ENCODE measurements at places on chromosomes 16 and 17.

DNA sequence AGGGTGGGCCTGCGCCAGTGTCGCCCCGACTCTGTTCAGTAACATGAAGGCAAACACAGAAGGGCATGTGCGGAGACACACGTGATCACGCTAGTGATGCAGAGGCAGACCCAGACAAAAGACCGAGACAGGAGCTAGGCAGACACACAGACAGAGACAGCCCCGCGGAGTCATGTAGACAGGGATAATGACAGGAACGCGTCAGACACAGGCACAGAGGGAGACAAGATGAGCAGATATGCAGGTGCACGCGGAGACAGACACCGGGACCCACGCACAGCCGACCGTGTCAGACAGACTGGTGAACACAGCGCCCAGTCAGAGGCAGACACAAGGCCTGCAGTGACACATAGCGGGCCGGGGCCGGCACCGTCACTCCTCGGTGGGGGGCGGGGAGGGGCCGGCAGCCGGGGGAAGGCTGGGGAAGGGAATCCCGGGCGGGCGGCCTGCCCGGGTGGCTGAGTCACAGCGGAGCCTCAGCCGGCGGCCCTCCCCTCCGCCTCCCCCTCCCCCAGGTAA, 7.4 kb downstream of the KDM6B start:
- peak; percentile 90 for DNase-seq

DNA sequence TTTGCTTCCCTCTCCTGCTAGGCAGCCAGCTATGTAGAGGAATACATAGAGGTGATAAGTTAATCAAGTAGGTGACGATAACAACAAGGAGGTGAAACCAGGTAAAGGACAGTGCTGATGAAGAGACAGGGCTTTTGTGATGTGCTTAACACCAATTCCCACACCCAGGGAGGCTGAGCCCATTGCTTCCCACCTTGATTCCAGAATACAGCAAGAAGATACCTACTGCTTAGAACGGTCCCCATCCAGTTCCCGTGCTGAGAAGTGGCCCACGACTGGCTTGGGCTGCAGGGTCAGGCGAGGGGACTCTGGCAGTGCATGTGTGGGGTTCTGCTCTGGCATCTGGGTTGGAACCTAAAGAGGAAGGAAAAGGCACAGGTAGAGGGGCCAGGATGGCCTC, 16.1 kb upstream of the GFAP start:
- no peak for DNase-seq

DNA sequence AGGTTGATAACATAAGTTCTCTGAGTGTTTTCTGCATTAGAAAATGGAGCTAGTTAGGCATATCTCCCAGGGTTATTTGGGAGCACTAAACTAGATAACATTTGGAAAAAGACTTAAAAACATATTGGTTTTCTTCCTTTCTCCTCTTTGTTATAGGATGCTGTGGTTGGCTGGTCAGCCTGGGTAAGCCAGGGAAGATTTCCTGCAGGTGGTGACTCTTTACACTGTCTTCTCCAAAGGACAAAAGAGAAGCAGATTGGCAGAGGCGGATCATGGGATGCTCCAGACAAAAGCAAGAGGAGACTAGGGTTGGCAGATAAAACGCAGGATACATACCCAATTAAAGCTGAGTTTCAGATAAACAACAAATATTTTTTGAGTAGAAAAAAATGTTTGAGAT, 6.2 kb upstream of the CRYBA1 start:
- no peak for DNase-seq

DNA sequence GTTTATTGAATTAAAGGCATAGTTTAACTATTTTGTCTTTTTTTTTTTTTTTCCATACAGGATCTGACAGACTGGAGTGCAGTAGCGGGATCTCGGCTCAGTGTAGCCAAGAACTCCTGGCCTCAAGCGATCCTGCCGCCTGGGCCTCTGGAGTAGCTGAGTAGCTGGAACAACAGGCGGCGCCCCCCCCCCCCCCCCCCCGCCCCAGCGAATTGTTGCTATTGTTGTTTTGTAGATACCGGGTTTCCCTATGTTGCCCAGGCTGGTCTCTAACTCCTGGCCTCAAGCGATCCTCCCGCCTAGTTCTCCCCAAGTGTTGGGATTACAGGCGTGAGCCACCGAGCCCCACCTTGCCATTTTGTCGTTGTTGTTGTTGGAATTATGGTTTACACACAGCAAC, 1.3 kb upstream of the CENPV start:
- DNase-seq: no peak

- no peak for DNase-seq
Measured at GRCh38 chr16:75216127-75216526, 2.7 kb upstream of the CTRB1 start.

- no peak for DNase-seq
Measured at GRCh38 chr17:37019117-37019740, 70.5 kb downstream of the AATF start.

GRCh38 chr17:12062249-12062648, 41.6 kb downstream of the MAP2K4 start:
- no peak for DNase-seq

DNA sequence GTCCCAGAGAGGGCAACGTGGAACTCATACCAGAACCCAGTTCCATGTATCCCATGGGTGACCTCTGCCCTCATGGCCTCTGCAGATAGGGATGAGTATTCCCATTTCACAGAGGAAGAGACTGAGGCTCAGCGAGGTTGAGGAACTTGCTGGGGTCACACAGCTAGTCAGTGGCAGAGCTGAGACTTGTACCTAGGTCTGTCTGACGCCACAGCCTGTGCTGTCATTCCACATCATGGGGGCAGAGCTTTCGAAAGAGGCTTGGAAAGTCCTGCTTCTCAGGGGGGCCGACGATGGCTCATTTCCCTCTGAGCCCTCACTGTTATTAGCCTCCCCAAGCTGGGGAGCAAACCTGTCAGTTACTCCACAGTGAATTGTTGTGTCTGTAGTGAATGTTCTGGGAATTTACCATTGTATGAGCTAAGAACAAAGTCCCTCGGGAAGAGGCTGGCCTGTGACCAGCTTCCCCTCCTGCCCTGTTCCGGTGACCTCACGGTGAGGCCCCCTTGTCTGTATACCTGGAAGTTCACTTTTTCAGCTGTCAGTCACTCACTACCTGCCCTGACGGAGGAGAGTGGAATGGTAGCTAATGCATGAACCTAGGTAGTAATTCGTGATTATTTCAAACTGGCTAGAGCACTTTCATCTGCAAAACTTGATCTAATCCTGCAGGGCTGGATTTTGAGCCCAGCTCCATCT, 8.9 kb downstream of the METTL22 start:
- no peak for DNase-seq

GRCh38 chr17:63082952-63083351, 116.9 kb downstream of the TANC2 start:
- DNase-seq: no peak

GRCh38 chr17:20086416-20087076, 77.4 kb downstream of the SPECC1 start:
- no peak for DNase-seq

DNA sequence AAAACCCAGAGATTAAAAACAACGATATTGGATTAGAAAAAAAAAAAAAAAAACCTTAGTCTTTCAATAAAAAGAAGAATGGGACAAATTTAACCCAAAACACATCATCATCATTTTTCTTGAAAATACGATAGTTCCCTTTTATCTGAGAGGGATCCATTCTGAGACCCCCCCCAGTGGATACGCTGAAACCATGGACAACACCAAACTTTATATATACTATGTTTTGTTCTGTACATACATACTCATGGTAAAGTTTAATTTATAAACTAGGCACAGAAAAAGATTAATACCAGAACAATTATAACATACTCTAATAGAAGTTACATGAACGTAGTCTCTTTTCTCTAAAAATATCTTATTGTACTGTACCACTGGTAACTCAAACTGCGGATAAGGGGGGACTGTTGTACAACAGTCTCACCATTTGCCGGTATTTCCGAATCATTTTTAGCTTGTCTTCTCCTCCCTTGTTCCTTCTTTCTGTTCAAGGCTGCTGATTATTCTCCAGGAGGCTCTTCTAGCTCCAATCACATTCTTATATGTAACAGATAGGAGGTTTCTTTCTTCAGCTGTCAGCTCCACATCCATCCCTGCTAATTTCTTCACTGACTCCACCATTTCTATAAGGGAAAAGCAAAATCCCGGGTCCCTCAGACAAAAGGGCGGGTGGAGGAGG, 37.0 kb downstream of the RNF135 start:
- DNase-seq: no peak

GRCh38 chr17:2814481-2815341, 18.5 kb downstream of the RAP1GAP2 start:
- no peak for DNase-seq

GRCh38 chr17:20213449-20213848, 204.3 kb downstream of the SPECC1 start:
- no peak for DNase-seq

DNA sequence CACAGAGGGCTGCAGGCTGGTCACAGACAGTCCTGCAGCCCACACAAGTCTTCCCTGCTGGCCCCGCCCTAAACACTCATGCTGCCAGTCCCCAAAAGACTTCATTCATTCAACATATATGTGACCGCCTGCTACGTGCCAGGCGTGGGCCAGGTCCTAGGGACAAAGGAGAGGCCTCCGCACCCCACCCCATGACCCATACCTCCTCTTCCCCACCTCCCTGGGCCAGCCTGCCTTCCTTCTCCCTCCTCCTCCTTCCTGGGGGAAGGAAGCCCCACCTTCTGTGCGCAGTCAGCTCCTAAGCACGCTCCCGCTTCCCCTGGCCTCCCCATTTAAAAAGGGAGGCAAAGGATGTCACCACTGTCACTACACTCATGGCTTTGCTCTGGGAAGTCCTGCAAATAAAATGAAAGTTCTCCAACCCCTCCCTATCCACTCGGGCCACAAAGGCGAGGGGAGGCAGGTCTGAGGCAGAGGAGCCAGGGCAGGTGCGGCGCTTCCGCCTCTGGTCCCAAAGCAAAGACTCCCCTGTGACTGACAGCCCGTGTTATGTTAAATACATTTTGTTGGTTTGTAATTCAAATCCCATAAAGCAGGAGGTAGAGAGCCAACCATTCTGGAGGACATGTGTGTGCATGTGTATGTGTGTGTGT, 9.0 kb downstream of the DNAAF8 start:
- DNase-seq: no peak

DNA sequence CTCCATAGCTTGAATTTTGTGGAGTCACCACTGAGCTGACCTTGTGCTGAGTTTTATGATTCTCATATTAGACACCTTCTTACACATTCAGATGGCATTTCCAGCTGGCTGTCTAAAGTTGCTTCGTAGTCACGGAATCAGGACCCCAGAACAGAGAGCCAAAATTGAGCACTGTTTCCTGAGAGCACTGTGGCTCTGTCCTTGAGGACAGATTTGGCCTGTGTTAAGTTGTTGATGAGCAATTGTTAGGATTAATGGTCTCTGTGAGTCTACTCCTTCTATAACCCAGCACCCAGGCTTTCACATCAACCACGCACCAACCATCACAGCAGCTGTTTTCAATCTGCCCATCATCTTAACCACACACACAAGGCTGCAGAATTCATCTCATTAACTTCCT, 277.5 kb upstream of the HSBP1 start:
- DNase-seq: no peak

DNA sequence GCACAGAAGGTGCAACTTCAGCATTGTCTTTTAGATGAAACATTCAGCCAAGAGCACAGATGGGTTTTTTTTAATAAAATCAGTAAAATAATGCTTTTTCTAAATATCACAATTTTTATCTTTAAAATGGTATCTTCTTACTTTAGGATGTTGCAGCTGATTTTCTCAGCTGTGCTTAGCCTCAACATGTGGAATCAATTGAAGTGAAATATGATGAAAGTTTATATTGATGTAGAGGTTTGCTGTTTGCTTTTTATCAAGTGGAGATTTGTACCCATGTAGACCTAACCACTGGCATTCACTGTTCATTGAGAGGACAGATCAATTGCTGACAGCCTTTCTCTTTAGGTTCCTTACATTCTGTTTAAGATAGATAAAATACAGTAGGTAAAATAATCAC, 107.8 kb downstream of the CYB561 start:
- DNase-seq: no peak

- no peak for DNase-seq
Measured at GRCh38 chr17:40522250-40522960, 21.0 kb upstream of the TNS4 start.

GRCh38 chr16:7405166-7405565, 72.5 kb downstream of the RBFOX1 start:
- peak; percentile 84 for DNase-seq

GRCh38 chr17:43988301-43988700, 16.1 kb upstream of the NAGS start:
- no peak for DNase-seq

- peak; percentile 25 for DNase-seq
Measured at GRCh38 chr17:31321481-31321880, at the start of gene EVI2A. TSS of gene EVI2A (minus strand) at chr17:31321622. CDS start at chr17:31319013, 2,609 bp downstream.

DNA sequence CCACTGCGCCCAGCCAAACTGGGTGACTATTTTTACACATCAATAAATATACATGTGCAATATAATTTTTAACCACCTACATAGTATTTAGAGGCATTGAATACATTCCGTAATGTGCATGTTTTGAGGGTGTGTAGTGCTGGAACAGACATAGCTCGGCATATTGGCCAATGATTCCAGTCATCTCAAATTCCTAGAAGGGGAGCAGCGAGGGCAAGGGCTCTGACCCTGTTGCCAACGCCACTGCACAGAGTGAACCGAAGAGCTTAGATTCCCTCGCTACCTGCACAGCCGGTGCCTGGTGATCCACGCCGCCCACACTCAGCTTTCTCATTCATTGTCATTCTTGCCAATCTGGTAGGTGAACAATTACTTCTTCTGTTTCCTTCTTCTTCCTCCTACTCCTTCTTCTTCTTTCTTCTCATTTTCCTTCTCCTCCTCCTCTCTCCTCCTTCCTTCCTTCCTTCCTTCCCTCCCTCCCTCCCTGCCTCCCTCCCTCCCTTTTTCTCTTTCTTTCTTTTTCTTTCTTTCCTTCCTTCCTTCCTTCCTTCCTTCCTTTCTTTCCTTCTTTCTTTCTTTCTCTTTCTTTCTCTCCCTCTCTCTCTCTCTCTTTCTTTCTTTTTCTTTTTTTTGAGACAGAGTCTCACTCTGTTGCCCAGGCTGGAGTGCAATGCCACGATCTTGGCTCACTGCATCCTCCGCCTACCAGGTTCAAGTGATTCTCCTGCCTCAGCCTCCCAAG, 26.3 kb upstream of the ATP2A3 start:
- DNase-seq: no peak

DNA sequence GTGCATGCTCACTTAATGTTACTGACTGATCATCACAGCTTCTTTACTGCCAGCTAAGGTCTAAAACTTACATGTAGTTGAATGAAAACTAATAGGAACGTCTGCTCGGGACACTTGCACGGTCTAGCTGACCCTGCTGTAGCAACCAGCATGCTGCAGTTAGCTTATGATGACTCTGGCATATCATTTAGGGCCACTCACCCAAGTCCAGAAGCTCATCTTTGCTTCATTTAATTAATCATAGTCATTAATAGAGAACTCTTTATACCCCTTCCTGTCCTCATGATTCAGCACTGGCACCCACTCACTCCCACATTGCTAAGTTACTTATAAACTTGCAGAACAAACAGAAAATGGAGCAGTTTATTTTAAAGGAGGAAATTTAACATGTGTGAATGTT, 136.3 kb downstream of the NLK start:
- DNase-seq: no peak
